ENCODE measurements at places on chromosomes 7 and 10. TPM values are rescaled to one million over a fixed set of nuclear protein-coding genes. Genes with fewer than 3 reads are reported as not detected.

CYP3A7 gene
- not detected for total RNA-seq

CFTR gene
- not detected for total RNA-seq

NPVF gene
- total RNA-seq: not detected

A1CF gene
- total RNA-seq: not detected

CAV1 gene
- total RNA-seq: 764 TPM

LIPN gene
- total RNA-seq: not detected

JCAD gene
- under 0.01 TPM for total RNA-seq

OR2A12 gene
- total RNA-seq: not detected

TLL2 gene
- not detected for total RNA-seq

SDHAF3 gene
- 33.8 TPM for total RNA-seq

RARRES2 gene
- not detected for total RNA-seq

EBLN1 gene
- total RNA-seq: not detected

CNTNAP2 gene
- 0.53 TPM for total RNA-seq

ANXA8L1 gene
- total RNA-seq: 196 TPM

CYP51A1 gene
- total RNA-seq: 250 TPM

VWC2 gene
- not detected for total RNA-seq

DDC gene
- total RNA-seq: not detected

FAM171A1 gene
- 8.3 TPM for total RNA-seq

TRIM56 gene
- total RNA-seq: 13.6 TPM

PHKG1 gene
- total RNA-seq: not detected

FAM204A gene
- 64.9 TPM for total RNA-seq

LGI1 gene
- total RNA-seq: not detected

C10orf67 gene
- 0.34 TPM for total RNA-seq

CCDC172 gene
- not detected for total RNA-seq

MDFIC gene
- 9.7 TPM for total RNA-seq

SPDYE8 gene
- total RNA-seq: not detected

PDLIM1 gene
- total RNA-seq: 132 TPM

ZNF736 gene
- 3.2 TPM for total RNA-seq

MYH16 gene
- total RNA-seq: 1.1 TPM

THSD7A gene
- total RNA-seq: not detected

EPHA1 gene
- total RNA-seq: 37.2 TPM

PARG gene
- total RNA-seq: 16.0 TPM

TYSND1 gene
- 23.5 TPM for total RNA-seq
